ENCODE measurements at places on chromosomes 16 and 17.

DNA sequence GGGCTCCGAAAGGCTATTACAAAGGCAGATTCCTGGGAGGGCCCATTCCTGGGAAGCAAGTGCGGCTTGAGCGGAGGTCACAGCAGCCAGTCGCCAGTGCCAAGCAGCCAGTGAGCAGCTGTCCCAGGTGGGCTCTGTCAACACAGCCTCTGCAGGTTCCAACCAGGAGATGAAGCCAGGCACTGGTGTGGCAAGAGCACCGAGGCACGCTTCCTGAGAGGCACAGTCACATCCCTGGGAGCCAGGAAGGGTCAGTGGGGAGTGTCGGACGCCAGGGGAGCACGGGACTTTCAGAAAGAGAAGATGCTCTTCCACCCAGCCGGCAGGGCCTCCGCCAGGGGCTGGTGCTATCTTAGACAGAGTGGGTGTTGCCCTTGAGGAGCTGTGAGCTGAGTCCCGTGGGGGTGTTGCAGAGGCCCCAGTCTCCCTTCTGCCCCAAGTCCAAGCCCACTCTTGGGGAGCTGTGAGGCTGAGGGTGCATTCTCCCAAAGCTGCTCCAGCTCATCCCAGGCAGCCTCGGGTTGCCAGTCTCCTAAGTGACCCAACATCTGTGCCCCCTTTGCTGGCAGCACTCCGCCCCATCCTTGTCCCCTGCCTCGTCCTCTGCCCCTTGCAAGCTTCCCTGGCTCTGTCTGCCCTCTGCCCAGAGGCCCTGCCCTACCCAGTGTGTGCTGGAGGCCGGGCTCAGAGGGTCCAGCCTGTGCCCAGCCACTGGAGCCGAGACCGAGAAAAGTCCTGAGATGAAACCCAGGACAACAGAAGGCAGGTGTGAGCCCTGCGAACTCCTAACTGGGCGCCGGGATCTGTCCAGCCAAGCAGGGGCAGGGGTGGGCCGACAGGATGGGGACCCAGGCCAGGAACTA is 6.6 kb downstream of the UBALD1 start:
- DNase-seq = no peak

DNA sequence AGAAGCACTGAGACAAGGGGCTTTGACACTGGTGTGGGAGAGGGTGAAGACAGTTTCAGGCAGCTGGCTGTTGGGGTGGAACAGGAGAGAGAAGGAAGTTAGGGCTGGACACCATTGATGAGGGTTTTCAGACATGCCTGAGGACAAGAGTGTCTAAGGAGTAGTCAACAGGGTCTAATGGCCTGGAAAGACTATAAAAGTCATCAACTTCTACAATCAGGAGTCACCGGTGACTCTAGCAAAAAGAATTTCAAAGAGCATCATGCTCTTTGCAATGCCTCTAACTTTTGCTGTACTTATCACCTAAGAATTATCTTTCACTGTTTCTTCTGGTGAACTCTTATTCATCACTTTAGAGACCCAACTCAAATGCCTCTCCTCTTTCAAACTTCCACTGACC is 213.9 kb downstream of the C16orf78 start:
- no peak for DNase-seq

GRCh38 chr17:76558198-76559095 is 18.6 kb downstream of the PRCD start:
- peak; percentile 40 for DNase-seq

- DNase-seq = no peak
These were observed 3.6 kb downstream of the SPIRE2 start for GRCh38 chr16:89831810-89832328.

DNA sequence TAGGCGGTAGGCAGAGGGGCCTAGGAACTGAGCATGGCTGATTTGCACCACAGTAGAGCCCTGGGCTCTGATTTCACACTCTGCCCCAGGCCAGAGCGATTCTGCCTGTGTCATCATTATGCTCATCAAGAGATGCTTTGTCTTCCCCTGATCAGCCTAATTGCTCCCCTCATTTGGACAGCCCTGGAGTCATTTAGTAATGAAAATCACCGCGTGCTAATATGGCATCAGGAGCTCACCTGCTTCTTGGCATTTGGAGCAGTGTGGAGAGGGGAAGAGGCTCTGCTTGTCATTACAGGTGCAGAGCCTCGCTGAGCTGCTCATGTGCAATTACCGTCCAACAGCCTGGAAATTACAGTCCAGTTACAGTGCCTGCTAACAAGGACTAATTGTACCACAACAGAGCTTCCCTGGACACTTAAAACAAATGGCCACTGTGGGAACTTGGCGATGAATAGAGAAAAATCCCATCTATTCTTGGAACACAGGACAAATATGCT is 157.1 kb upstream of the WSCD1 start:
- DNase-seq = no peak

DNA sequence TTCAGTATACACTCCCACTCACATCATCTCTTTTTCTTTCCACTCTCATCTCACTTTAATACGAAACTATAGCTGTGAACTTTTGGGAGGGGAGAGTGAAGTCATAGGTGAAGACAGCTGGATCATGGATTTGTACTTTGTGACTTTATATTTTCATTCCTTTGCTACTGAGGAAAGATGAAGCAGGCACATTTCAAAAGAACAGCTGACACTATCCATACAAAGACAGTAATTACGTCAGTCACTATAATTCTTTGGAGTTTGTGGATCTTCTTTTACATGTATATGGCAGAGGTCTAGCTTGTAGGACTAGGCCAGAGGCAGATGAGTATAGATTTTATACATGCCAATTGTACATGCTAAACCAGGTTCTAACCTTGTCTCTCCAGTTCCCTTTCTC is 346.3 kb downstream of the BCAS3 start:
- DNase-seq = no peak

DNA sequence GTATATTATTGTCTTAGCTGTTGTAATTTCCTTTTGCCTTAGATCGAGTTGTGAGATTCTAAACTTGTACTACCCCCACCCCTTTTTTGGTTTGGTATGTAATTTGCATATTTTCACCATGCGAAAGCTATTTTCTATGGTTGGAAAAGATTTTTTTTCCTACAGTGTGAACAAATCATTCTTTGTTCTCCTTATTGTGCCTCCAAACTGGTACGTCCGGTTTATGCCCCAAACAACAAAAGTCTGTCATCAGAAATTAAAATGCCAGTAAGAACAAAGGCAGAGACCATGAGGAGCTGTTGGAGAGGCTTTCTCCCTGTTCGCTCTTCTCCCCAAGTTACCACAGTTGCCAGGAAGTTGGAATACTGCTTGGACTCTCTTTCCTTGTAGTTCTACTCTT is 66.1 kb downstream of the BCAS3 start:
- DNase-seq = no peak

DNA sequence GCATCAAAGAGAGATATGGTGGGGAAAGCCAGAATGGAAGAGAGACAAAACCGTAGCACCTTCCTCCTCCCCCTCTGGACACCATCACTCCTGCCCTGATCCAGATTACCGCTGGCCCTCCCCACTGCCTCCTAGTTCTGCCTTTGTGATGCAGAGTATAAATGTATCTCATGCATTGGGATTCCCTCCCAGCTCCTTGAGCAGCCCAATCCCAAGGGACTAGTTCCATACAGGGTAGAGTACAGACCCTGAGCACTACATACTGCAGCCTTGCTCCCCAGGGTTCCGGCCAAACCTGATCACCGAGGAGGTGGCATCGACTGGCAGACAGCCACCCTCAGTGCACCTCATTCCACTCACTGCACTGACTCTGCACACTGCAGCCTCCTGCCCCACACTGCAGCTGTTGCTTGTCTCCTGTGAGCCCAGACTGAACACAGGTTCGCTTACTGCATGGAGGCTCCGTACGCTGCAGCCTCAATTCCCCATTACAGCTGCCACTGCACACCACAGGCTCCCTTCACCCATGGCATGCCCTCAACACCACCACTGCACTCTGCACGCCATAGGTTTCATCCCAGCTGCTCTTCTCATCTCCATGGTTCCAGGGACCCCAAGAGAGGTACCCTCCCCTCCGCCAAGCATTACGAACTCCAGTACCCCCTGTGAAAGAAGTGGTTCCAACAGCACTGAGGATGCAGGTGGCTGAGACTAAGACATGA is 1.7 kb upstream of the THRA start:
- DNase-seq = no peak
